Bronchus fibroblast of lung (primary cell): ENCODE measurements at places on chromosomes 16 and 17. TPM values are rescaled to one million over a fixed set of nuclear protein-coding genes. Genes with fewer than 3 reads are reported as not detected.

The PABPN1L gene
- total RNA-seq, result not detected in 2 replicates

The CHP2 gene
- total RNA-seq, result not detected in 2 replicates

The MYOCD gene
- under 0.01 TPM in 2 replicates for total RNA-seq

The CNGB1 gene
- total RNA-seq, result not detected in 2 replicates

The PYY gene
- 0.45 and 0.50 TPM in 2 replicates for total RNA-seq

The SLC9A5 gene
- 0.89 and 1.3 TPM in 2 replicates for total RNA-seq

The GPR139 gene
- not detected in 2 replicates for total RNA-seq

The SCN4A gene
- under 0.01 and 0.59 TPM in 2 replicates for total RNA-seq

The ARSG gene
- total RNA-seq, result 2.9 and 3.0 TPM in 2 replicates

The IGSF6 gene
- not detected in 2 replicates for total RNA-seq

The CHST5 gene
- under 0.01 TPM in 1 of 2 replicates, not detected in the other for total RNA-seq

The TBC1D3G gene
- total RNA-seq, result not detected in 2 replicates

The SYNGR3 gene
- total RNA-seq, result 4.2 and 8.4 TPM in 2 replicates

The KDM6B gene
- 1.2 and 1.7 TPM in 2 replicates for total RNA-seq

The SPNS3 gene
- not detected in 2 replicates for total RNA-seq

The SYT17 gene
- 0.30 and 0.84 TPM in 2 replicates for total RNA-seq

The AANAT gene
- total RNA-seq, result not detected in 2 replicates

The KRT36 gene
- not detected in 2 replicates for total RNA-seq

The TBC1D3H gene
- not detected in 2 replicates for total RNA-seq

The CTRB2 gene
- total RNA-seq, result not detected in 2 replicates

The CDC42EP4 gene
- total RNA-seq, result 49.9 and 58.7 TPM in 2 replicates

The MMP25 gene
- under 0.01 TPM in 2 replicates for total RNA-seq

The KRTAP1-5 gene
- 0.50 and 0.59 TPM in 2 replicates for total RNA-seq

The ADAP2 gene
- total RNA-seq, result 2.2 and 2.7 TPM in 2 replicates

The NFATC3 gene
- total RNA-seq, result 9.1 and 10.9 TPM in 2 replicates
